ENCODE measurements at places on chromosomes 7 and 10. TPM values are rescaled to one million over a fixed set of nuclear protein-coding genes. Genes with fewer than 3 reads are reported as not detected.

GRCh38 chr10:72073708-72074573 lies 14.4 kb downstream of the SPOCK2 start:
- no peak for DNase-seq

DNA sequence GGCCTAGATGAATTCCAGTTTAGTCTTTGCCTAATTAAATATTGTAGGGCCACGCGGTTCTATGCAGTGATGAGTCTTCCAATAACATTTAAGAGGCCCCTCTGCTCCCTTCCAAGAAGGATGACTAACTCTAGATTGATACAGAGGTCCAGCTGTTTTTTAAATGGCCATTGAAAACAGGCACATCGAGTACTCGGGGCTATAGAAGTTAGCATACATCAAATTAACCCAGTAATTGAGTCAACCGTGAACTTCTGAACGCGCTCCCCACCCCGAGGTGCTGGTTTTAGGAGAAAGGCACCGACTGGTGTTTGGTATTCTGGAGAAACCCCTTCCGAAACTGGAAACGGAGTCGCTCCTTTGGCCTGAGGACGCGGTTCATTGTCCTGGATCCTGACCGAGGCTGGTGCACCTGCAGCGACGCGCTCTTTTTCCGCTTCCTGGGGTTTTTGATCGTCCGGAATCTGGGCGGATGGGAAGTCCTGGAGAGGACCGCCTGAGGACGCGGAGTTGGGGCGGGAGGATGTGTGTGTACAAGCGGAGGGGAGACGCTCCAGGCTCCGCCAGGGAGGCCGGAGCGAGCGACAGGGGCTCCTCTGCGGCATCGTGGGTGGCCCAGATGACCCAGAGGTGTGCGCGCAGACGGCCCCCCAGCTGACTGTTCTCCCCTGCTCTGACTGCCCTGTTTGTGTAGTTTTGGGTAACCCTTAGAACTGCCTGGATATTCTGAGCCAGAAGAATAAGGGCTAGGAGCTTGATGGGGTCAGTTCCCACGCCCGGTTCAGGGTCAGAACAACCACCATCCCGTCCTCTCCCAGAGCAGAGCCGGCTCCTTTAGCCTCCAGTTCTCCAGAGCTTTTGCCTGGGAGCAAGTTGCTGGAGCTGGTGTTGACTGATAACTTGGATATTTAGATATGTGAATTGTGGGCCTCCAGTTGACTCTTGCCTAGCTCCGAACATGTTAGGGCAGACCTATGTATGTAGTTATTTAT lies 711 bp downstream of the FAM221A start:
- DNase-seq, result peak; percentile 87

- DNase-seq, result no peak
Observed at GRCh38 chr10:123016228-123016627, 7.4 kb downstream of the ACADSB start.

DNA sequence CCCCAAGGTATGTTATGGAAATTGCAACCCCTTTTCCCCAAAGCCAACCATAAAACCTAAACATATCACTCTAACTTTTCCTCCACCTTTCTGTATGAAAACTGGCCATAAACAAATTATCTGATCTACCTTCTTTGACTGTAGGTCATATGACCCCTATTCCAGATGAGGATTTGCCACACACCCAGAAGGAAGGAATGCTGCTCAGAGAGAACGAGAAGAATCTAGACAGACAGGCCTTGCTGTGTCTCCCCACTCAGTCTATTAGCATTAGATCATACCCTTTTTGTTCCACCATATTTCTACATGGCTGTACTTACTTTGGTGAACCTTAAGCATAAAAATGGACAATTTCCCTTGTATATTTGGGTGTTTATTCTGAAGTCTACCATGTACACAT lies 113.0 kb upstream of the PHYHIPL start:
- DNase-seq, result no peak

DNA sequence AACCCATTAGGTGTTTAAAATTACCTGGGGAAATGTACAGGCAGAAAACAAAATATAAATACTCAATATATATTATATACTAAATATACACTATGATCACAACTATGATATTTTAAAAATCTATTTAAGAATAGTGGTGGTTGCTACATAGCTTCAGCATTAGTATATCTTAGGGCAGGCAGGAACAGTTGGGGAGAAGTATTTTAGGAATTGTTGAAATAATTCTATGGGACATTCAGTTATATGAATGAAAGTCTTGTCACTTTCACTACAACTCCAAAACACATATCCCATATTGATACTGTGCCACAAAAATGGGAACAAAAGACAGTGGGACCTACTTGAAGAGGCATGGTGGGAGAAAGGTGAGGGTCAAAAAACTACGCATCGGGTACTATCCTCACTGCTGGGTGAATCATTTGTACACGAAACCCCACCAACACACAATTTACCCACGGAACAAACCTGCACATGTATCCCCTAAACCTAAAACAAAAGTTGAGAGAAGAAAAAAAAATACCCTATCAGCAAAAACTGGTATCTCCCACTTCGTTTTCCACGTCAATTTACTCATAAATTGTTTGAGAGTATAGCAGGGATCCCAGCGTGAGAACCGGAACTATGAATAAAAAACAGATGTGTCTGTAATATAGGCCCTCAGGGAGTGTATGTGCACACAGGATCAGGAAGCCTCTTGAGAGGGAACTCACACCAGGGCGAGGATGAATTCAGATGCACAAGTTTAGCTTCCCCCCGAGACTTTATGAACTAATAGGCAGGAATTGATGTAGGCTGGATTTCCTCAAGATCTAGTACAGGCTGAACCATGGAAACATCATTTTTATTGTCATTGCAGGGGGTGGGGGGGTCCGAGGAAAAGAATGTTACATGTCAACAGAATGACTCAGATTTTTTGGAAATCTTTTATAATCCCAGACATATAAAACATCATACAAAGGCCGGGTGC lies 16.2 kb downstream of the SLC16A12 start:
- no peak for DNase-seq

Gene SBDS
- 58.5 TPM for polyA plus RNA-seq
